ENCODE measurements at places on chromosomes 1 and 21.

GRCh38 chr1:110340207-110340468 is 961 bp downstream of the RBM15 start:
- no peak for DNase-seq

DNA sequence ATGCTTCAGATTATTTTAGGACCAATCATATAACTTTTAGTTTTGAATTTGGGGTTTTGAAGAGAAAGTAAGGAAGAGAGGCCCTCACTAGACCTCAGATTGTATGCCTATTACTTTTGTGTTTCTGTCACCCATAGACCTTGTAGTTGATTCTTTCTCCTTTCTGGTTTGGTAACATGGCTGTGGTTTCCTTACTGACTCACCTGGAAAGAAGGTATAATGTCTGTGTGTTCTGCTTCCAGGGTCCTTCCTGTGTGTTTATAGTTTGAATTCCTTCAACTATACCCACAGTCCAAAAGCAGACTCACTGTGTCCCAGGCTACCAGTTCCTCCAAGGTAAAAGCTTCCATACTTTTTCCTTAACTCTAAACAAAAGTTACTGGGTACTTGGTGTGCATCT is 8.1 kb downstream of the SLC44A3 start:
- DNase-seq: no peak

DNA sequence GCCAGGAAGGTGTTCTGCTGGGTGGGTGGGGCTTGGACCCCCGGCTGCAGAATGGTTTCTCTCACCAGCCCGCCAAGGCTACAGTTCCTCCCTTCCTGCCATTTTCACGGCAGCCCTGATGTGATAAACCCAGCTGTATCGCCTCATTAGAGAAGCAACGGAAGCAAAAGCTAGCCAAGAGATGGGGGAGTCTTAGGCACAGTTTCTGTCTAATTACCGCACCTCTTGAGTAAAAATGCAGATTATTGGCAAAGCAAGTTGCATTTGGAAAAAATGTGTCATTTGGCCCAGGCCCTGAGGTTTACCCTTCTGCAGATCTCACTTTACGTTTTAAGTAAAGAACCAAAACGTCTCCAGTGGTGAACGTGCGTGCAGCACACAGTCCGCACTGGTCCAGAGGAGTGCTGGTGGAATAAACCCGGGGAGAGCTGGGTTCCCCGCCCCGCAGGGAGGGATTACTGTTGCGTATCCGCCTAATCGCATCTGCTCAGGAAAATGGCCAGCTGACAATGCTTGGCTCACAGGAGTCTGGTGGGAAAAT is 109.9 kb downstream of the GALNT2 start:
- DNase-seq: no peak

DNA sequence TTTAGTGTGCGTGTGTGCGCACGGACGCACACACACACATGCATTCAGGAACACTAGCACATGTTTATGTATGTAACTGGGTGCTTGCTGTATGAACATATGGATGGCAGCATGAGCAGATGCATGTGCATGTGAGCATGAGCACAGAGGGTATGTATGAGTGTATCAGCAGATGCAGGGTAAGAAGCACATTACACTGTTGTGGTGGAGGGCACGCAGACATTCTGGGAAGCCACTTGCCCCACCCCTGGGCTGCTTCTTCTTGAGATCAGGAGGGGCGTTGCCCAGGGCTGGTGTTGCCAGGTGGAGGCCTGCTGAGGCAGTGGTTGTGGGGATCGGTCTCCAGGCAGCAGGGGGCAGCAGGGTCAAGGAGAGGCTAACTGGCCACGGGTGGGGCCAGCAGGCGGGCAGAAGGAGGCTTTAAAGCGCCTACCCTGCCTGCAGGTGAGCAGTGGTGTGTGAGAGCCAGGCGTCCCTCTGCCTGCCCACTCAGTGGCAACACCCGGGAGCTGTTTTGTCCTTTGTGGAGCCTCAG is 3.9 kb upstream of the P3R3URF start:
- no peak for DNase-seq

DNA sequence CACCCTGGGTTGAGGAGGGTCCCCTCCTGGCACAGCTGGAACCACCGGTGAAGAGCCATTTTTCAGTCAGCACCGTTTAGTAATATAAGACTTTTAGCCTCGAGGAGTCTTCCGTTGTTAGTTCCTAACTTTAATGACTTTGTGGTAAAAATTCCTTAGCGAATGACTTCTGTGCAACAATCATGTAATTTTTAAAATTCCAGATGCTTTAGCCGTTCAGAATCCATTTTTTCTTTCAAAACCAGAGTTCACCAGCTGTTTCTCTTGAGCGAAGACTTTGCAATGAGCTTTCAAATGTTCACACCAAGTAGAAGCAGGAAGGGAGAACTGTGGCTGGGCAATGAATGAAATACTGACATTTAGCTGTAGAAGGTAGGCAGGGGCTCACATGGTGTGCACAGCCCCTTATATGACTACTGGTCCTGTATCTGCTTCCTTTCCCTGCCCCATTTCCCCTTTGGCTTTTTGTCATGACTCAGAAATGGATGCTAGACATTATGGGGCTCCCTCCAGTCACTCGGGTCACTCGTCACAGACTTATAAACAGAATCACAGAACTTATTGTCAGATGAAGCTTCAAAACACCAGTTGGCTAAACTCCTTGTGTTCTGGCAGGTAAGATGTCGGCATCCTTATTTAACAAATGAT is 4.1 kb downstream of the DISC1 start:
- no peak for DNase-seq

DNA sequence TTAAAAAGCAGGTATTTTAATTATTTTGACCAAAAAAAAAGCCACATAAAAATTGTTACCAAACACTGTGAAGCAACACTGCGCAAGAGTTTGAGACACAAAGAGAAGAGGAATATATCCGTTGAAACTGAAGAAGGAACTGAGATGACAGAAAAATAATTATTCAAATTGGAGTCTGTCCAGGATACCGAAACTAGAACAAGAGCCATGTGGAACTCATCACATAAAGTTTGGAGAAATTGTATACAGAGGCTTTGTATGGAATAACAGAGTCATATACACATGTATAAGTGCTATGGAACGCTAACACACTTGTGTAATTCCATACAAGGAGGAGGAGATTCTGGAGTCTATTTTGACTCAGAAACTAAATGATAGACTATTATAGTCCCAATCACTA is 675.1 kb upstream of the ADGRL2 start:
- DNase-seq: no peak

DNA sequence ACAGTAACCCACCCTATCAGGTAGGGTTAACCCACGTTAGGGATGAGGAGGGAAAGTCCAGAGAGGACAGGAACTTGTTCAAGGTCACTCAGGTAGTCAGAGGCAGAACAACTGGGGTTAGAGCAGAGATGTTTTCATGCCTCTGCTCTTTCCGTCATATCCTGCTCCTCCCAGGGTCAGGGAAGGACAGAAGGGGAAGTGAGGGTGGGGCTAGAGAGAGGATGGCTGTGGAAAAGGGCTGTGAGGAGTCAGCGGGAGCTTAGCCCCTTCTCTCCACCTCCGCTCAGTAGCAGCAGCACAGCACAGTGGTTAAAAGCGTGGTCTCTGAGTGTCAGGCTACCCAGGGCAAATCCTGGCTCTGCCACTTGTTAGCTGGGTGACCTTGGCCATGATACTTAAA is 36.5 kb downstream of the DDX20 start:
- DNase-seq: no peak

DNA sequence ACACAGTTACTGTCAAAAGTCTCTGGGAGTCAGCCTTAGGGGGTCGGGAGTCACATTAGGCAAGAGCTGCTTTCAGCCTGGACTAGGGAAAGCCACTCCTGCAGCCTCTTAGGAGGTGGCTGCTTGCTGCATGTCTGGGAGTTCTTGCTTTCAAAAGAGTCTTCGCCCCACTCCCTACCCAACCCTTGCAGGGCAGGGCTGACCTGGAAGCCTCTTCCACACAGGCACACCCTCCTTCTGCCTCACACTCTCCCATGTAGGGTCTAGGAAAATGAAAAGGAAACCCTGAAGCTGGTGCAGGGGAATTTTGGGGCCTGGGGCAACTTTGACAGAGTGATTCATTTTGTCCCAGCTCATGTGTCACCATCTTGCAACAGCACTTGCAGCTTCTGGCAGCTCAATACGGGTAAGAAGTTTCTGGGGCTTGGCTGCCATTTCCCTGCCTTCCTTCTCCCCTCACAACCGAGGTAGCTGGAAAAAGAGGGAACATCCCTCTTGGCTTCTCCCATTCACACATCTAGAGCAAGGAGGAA is 37.3 kb downstream of the KCND3 start:
- no peak for DNase-seq

Data from stimulated activated CD8-positive, alpha-beta memory T cell treated with anti-CD3 and anti-CD28 coated beads, Interleukin-15, amount 100 ng/mL, for 48 hours (primary cell).